ENCODE measurements at places on chromosomes 1 and 21. TPM values are rescaled to one million over a fixed set of nuclear protein-coding genes. Genes with fewer than 3 reads are reported as not detected.

GRCh38 chr21:45910548-45911221 is 70.9 kb upstream of the COL6A1 start:
- no peak for DNase-seq

DNA sequence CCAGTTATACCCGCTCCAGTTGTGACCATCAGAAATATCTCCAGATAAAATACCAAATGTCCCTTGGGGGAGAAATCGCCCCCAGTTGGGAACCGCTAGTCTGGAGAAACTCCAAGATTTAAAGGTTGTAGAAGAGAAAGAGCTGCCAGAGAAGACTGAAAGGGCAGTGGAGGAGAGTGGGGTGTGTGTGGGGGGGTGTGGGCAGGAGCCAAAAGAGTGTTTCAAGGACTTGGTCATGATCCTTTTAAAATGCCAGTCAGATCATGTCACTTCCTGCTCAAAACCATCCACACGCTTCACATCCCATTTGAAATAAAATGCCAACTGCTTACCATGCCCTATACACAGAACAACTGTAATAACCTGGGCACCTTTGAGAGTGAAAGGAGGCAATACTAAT is 3.4 kb upstream of the HEYL start:
- DNase-seq = no peak

DNA sequence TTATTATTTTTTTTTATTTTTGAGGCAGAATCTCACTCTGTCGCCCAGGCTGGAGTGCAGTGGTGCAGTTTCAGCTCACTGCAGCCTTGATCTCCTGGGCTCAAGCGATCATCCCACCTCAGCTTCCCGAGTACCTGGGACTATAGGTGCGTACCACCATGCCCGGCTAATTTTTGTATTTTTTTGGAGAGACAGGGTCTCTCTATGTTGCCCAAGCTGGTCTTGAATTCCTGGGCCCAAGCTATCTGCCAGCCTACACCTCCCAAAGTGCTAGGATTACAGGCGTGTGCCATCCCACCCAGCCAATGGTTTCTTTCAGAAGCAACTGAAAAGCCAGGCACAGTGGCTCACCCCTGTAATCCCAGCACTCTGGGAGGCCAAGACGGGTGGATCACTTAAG is 2.3 kb downstream of the KRTCAP2 start:
- DNase-seq = no peak

DNA sequence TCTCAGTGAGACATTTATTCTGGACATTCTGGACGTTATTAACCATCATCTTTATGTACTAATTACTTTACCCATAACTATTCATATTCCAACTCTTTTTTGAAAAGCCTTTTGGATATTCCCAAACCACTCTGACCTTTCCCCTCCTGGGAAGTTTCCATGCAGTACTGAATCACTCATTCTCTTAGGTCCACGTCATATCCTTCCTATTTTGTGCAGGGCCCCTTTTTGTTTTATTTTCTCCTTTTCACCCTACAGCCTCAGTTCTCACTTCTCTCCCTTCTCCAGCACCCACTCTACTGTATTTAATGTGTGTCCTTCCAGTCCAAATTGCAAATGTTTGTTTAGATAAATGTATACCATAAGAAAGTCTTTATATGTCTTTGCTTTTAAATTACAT is 16.4 kb upstream of the ATP1A1 start:
- DNase-seq = no peak

DNA sequence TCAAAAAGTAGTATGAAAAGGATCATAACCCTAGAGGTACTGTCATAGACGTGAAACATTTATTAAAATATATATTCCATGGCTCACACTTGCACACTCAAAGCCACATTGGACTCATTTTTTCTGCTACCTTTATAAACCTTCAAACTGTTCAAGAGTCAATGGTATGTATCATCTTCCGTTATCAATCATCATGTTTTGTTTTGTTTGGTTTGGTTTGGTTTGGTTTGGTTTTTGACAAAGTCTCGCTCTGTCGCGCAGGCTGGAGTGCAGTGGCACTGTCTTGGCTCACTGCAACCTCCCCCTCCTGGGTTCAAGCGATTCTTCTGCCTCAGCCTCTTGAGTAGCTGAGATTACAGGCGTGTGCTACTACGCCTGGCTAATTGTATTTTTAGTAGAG is 1.8 kb downstream of the IFNAR2 start:
- no peak for DNase-seq

DNA sequence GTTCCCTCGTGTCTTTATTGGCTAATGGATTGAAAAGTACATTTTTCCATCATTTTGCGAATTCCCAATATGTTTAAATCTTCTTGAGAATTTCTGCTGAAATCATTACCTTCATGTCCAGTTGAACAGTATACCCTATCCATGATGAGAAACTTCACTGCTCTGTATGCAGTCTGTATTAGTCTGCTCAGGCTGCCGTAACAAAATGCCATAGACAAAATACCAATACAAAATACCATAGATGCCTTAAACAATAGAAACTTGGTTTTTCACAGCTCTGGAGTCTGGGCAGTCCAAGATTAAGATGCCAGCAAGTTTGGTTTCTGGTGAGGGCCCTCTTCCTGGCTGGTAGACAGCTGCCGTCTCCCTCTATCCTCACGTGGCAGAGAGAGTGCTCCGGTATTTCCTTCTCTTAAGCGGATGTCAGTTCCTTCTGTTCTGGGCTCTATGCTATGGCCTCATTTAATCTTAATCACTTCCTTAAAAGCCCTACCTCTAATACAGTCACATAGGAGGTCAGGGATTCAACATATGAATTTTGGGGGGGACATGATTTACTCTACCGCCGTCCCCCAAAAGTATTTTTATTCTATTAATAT is 27.0 kb downstream of the CXADR start:
- no peak for DNase-seq

DNA sequence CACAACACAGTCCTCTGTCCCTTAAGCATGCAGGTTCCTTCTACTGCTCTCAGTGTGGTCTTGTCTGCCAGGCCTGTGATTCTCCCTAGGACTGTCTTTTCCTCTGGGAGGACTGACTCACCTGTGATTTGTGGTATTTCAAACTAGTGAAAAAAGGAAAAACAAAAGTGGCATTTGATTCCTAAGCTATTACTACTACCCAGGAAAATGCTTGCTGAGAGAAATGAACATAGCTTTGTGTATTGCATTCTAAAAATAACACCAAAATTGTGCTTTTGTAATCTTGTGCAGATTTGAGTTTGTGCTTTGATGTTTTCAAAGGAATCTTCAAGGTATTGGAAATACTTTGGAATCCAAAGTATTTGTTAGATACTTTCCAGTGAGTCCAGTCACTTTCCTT is 57.0 kb downstream of the GPR161 start:
- DNase-seq = no peak

GRCh38 chr21:32143241-32143939 is 135.5 kb downstream of the MIS18A start:
- peak; percentile 33 for DNase-seq

DNA sequence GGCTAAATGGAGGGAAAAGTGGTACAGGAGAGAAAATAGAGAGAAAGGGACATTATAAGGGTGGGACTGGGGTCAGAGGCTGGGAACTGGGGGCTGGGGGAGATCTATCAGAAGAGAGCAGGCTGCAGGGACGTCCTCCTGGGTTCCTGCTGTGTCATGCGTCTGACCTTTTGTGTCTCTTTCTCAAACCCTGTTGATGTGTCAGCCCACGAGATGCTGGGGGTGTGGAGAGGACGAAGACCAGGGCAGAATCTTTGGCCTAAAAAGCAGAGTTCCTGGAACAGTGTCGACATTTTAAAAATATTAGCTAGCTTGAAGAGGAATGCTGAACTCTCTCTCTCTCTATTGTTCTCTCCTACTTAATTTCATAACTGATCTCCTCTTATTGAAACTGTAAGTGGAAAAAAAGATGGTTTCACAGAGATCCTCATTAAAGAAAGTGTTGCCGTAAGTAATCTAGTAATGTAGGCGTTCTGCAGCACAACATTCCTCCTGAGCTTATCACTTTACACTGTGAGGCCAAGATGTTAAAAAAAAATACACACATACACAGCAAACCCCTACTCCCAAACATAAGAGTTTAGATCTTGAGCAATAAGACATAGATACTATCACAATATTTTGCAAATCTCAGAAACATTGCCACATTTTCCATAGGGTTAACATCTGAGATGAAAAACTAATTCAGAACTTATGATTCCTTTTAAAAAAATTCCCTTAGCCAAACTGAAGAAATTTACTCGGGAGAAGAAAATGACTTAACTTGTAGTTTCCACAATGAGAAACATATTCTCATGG is 52.6 kb downstream of the RUNX1 start:
- no peak for DNase-seq

- peak; percentile 96 for DNase-seq
Observed at GRCh38 chr1:28088168-28088961, at the start of gene EYA3. Gene EYA3, minus strand, starts transcription at chr1:28088610. Its CDS starts 30,584 bp downstream, at chr1:28058026.

GRCh38 chr1:233269656-233270055 is 25.9 kb downstream of the PCNX2 start:
- no peak for DNase-seq

- DNase-seq = no peak
Observed at GRCh38 chr21:28227881-28228635, 764.6 kb downstream of the LTN1 start.

Gene FCAMR
- 8.1 TPM for polyA plus RNA-seq

GRCh38 chr1:34358636-34359035 is 181.9 kb downstream of the C1orf94 start:
- DNase-seq = no peak

DNA sequence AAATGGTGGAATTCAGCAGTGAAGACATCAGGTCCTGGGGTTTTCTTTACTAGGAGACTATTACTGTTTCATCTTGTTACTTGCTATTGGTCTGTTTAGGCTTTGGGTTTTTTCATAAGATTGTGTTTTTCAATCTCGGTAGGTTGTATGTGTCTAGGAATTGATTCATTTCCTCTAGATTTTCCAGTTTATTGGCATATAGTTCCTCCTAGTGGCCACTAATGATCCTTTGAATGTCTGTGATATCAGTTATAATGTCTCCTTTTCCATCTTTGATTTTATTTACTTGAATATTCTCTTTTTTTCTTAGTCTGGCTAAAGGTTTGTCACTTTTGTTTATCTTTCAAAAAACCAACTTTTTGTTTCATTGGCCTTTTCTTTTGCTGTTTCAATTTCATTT is 233.0 kb downstream of the RWDD3 start:
- DNase-seq = no peak

Gene ZNF593OS
- polyA plus RNA-seq = 1.9 TPM

DNA sequence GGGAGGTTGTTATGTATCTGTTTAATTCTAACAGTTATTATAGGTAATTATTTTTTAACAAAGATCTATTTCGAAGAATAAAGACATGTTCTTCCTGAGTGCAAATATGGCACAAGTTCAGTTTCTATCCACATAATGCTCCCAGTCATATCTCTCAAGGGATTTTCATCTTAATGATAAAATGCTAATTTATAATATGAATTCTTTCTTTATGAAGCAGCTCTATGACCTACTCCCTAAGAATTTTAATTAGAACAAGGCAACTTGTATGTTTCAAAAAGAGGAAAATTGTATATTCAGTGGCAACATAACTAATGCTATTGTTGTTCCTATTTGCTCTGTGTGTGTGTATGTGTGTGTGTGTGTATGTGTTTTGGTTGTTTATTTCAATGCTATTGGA is 1222.1 kb upstream of the NCAM2 start:
- DNase-seq = no peak

Gene TMEM82
- 2.9 TPM for polyA plus RNA-seq

DNA sequence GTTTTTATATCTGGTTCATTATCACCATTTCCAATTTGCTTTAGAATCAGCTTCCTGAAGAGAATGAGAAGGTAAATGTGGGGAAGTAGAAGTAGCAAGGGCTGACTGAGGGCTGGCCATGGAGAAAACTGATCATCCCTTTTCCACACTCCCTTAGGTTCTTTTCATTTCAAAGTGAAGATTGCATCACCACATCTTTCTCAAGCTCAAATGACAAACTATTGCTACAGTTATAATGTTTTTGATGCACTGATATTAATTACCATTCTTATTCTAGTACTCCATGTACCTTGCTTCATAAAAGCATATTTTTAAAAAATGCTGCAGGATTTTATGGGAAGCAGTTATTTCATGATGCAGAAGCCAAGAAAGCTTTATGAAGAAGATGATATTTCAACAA is 7.9 kb upstream of the AK5 start:
- no peak for DNase-seq

- no peak for DNase-seq
Observed at GRCh38 chr1:166418344-166418933, 251.6 kb upstream of the FAM78B start.

Gene MYCL
- 8.1 TPM for polyA plus RNA-seq

DNA sequence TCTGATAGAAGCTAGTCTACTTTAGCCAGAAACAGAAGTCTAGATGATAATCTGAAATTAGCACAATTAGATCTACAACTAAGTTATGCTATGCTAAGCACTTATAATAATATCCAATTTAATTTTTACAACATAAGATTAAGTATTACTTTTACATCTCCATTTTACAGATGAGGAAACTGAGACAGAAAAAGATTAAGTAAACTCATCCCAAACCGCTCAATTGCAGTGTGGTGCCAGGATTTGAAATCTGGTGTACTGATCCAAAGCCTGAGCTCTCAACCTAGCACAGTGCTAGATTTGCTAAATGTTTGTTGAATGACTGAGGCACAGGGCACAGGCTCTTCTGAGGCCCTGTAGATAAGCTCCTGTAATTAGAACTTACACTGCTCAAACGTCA is 13.8 kb downstream of the KNCN start:
- no peak for DNase-seq

Gene E2F2
- 5.2 TPM for polyA plus RNA-seq

Gene C1orf50
- 10.1 TPM for polyA plus RNA-seq

DNA sequence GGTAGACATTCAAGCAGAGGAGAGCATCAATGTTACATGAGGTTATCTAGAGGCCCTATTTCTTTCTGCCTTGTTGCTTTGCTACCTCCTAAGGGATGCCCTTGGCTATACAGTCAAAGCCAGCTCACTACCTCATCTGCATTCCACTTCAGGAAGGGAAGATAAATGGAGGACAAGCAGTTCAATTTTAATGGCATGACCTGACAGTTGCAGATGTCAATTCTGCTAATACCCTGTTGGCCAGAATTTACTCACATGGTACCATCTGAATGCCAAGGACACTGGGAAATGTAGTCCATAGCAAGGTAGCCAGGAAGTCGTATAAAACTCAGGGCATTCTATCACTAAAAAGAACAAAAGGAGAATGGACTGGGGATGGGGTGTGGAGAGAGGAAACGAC is 31.5 kb downstream of the PALMD start:
- DNase-seq = no peak

DNA sequence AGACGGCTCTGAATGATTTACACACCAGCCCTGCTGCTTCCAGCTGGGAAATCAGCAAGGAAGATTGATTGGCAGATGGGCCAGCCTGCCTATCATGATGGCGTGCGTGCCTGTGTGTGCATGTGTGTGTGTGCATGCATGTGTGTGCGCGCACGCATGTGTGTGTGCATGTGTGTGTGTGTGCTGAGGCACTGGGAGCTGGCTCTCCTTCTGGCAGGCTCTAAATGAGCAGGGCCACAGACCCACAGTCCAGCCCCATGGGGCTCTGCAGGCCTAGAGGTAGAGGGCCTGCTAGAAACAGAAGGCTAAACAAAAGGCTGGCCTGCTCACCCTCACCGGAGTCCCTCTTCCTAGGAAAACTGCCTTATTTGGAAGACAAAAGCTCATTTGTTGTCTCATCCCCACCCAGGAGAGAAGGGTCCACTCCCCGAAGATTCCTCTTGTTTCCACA is 6.0 kb downstream of the KLHDC8A start:
- no peak for DNase-seq

Gene CDA
- 5.7 TPM for polyA plus RNA-seq

All from renal cortex interstitium (tissue), 15 donors.